ENCODE measurements at places on chromosomes 2 and 18.
A peak's percentile ranks its signal among the peaks of the same experiment; 100 is the strongest.

DNA sequence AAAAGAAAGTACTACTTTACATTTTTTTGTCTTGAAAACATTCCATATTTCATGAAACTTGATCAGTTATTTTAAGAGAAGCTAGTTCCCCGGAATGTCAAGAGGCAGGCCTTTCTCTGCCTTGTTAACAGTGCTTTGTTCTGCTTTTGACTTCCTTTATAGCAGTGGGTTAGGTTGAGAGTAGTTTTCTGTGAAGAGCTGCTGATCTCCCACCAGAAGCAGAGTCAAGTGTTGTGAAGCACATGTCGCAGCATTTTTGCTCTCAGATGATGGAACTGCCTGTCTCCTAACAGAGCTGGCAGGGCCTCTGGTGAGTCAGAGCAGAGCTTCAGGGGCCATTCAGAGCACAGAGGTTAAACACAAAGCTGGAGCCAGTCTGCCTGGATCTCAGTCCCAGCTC lies 871.8 kb downstream of the SLC4A3 start:
- no peak for DNase-seq

DNA sequence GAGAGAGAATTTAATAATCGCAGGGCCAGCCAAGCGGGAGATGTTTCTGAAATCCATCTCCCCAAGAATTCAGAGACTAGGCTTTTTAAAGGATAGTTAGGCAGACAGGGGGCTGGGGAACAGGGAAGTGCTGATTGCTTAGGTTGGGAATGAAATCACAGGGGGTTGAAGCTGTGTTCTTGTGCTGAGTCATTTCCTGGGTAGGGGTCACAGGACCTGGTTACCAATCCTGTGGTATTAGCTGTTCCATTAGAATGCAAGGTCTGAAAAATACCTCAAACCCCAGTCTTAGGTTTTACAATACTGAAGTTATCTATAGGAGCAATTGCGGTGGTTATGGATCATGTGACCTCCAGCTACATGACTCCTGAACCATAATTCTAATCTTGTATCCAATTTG lies 4.6 kb downstream of the SP140 start:
- DNase-seq: no peak

DNA sequence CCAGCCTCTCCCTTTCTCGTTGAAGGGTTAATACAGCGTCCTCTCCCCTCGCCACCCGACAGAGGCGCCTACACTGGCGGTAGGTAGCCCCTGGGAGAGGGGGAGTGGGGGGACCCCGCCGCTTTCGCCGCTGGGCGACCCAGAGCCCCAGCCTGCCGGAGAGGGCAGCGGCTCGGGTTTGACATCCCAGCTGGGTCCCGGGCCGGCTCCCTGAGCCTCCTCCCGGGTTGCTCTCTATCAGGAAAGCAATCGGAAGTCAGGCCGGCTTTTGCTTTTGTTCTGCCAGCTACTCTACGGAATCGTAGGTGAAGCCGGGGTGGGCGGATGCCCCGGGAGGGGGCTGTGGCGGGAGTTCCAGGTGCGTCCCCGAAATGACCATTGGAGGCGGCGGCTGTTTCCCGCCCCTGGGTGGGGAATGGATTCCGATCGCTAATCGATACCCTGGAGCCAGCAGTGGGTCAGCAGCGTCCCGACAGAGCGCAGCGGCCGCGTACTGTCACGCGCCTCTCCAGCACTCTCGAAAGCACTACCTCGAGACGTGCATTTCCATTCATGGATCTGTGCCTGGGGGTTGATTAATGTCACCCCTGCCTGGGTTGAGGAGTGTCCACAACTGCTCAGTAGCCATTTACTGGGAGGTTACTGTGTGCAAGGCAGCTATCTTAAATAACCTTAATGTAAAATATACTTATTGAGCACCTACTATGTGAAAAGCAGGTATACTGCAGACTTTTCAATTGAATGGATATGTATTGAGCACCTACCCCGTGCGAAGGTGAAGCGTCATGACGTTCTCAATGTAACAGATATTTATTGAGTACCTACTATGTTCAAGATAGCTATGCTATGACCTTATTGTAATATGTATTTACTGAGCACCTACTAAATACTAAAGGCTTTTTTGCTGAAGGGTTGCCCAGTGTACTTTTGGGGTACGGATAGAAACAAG lies 1.1 kb downstream of the MAPK4 start:
- no peak for DNase-seq

- DNase-seq: no peak
These were observed 320.1 kb upstream of the KYNU start for GRCh38 chr2:142557391-142557790.

- DNase-seq: no peak
These were observed 147.3 kb downstream of the RDH14 start for GRCh38 chr2:18412980-18413675.

DNA sequence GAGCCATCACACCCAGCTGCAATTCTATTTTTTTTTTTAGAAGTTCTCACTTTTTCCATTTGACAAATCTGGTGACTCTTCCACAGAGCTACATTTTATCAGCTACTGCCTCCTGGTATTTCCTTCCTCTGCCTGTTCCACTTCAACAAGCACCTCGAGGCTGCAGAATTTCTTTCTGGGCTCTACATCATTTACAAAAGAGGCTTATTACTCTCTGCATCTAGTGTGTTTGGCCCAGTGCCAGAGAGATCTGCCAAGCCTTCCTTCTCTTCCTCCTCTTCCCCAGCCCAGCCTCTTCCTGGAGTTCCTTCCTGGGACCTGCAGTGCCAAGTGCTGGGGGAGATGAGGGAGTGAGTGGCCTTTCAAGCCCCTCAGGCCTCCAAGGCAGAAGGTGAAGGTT lies 119.6 kb upstream of the ITGA6 start:
- DNase-seq: no peak

DNA sequence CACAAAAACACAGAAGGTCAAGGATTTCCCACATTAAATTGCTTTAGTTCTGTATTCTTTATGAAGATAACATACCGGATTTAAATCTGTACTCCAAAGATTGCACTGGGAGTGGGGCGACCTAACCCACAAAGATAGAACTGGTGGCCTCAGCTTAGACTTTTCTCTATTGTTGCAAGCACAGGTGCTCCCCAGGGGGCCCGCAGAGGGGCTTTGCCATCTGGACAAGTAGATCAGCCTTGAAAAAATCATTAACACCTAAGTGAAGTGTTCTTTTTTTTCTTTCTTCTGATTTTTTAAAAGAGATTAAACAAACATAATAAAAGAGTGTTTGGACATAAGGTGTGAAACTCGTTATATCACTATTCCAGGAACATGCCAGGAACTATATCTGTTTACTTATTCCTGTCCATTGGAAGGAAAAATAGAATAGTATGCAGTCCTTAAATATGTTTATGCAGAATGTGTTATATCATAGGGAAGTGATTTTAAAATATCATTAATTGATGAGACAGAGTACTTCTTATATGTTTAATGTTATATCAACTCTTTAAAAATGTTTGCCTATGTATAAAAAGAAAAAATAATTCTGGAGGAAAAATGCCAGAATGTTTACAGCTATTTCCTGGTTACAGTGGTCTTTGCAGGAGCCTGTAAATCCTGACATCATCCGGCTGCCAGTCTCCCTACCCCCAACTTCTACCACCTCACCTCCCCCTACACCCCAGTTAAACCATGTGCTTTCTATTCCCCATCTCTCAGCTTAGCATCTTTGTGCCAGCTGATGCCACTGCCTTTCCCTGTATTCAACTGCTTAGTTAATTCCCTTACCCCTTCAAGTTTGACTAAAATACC lies 679.2 kb downstream of the CNTNAP5 start:
- DNase-seq: no peak

DNA sequence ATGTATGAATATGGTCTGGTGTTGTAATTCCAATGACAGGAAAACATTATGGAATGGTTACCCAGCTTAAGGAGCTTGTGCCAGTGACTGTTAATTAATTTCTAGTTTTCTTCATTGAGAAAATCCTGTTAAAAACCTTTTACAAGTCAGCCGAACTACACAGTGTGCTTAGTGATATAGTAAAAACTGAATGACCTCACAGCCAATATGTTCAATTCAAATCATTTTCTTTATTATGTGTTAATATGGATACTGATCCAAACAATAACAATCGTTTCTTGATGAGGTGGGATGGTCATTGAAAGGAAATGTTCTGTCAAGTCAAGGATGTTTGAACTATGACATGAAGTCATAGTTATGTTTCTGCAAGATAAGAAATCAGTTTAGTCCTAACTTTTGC lies 41.6 kb upstream of the RMDN2 start:
- no peak for DNase-seq

DNA sequence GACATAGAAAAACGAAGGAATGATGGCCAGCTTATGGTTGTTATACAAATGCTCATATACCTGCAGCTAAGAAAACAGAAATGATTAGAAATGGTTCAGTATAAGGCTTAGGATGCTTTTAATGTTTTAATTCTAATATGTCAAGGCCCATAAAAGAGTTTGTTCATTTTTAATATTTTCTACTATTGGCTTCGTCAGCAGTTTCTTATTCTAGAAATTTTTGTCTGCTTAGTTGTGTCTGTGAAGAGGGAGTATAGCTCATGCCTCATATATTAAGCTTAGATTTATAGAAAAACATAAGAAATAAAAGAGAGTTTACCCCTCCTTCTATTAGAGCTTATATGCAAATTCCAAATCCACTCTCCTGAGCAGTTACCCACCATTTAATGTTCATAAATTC lies 292.6 kb downstream of the SLC8A1 start:
- DNase-seq: no peak

DNA sequence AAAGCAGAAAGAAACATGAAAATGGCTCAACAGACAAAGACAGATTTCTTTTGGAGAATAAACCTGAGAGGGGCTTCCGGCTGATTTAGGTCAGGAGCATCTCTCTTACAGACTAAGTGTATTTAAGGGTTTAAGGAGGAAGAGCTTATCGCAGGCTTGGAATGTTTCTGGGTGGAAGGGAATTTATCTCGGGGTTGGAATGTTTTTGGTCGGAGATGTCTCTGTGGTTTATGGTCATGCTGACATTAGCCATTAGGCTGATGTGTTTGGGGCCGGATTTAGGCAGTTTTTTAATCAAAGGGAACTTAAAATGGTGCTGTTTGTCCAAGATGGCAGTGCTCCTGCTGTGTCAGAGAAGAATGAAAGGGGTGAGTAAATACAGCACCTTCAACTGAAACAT lies 14.4 kb upstream of the PSMA8 start:
- no peak for DNase-seq

GRCh38 chr18:75067996-75068645 lies 140.8 kb downstream of the PTGR3 start:
- no peak for DNase-seq

- DNase-seq: no peak
These were observed 218.1 kb downstream of the TWIST2 start for GRCh38 chr2:239065962-239066361.

GRCh38 chr2:27065128-27065527 lies 6.3 kb downstream of the OST4 start:
- no peak for DNase-seq

GRCh38 chr2:170362313-170362870 lies 184.4 kb downstream of the MYO3B start:
- no peak for DNase-seq

DNA sequence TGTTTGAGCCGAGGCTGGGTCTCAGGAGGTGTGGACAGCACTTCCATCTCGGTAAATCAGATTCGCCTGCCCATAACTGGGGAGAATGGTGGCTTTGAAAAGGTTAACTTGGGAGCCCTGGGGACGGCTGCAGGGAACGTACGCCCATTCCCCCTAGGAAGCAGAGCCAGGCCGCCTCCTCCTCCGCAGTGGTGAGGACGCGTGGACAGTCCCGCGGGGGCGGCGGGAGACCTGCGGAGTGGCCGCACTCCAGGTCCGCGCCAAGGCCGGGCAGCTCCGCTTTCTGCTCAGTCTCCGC lies 845 bp upstream of the MYCN start:
- DNase-seq: peak; percentile 67

GRCh38 chr2:131156452-131157149 lies 51.5 kb downstream of the PLEKHB2 start:
- no peak for DNase-seq

- no peak for DNase-seq
These were observed 3.8 kb downstream of the EN1 start for GRCh38 chr2:118843483-118844132.

GRCh38 chr2:64291181-64291580 lies 147.0 kb upstream of the PELI1 start:
- no peak for DNase-seq

DNA sequence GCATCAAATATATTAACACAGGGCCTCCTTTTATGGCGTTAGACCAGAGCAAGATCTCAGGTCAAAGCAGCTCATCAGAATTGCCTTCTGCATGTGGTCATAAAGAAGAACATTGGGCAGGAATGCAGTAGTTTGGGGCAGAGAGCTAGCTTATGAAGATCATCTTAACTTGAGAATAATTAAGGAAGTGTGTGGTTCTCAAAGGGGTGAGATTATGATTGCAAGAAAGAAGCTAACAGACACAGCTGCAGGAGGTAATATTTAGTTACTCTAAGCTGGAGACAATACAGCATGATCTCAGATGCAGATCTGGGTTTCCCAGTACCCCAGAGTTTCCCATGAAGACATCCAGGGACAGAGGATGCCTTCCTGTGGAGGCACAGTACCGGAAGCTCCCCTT lies 91.6 kb downstream of the TTC27 start:
- no peak for DNase-seq

DNA sequence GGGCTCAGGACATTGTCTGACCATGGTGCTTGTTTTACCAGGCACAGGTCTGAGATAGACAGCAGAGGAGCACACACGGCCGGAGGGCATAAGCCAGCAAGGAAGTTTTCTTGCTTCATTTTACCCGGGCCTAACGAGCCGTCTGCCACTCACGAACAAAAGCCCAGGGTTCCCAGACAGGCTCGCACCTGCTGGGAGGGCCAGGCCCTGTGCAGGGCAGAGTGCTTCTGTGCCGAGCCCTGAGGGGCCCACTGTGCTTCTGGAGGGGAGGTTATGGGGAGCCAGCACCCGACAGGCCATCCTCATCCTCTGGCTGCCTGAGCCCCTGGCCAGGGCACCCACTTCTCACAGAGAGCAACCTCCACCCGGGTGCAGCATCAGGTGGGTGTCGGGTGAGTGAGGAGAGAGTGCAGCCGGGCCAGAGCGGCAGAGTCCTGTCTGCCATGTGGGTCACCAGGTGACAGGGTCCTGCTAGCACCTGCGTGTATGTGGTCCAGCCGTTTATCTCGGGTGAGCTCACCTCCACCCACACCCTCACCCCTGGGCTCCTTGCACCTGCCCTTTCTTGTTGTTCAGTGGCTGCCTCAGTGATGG lies 297.9 kb downstream of the NDUFA10 start:
- peak; percentile 61 for DNase-seq

DNA sequence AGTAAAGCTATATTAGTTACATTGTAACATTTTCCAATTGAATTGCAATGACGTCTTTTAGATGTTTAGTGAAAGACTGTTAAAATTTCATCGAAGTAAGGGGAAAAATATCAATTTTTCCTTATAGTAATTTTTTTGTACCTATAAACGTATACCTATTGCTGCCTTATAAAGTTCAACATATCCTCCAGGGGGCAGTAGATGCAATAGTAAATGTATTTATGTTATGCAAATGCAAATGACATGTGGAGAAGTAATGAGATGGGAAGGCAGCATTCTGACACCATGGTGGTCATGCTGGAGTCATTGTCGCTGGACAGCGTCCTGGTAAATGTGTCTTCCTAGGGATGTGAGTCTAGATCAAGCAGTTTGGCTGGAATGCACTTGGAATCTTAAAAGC lies 38.7 kb downstream of the MSTN start:
- no peak for DNase-seq

GRCh38 chr2:144631636-144632035 lies 111.7 kb upstream of the ZEB2 start:
- no peak for DNase-seq

- no peak for DNase-seq
These were observed 14.9 kb downstream of the ATOH8 start for GRCh38 chr2:85768713-85769112.
